ENCODE measurements at places on chromosomes 5 and 9.

DNA sequence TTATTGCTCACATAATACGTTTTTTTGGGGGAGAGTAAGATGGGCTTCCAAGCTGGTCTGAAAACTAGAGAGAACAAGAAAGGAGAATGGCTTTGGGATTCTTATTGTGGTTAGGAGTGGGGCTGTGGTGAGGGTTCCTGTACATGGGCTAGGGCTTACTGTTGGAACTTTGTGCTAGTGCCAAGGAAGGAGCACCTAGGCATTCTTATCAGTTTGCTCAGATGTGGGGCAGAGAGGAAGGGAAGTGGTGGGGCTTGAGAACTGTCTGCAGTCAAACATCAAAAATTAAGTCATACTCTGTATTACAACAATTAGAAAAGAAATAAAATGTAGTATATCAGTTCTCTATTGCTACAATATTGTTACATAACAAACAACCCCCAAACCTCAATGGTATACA, 4.0 kb upstream of the THBS4 start:
- DNase-seq, result no peak

DNA sequence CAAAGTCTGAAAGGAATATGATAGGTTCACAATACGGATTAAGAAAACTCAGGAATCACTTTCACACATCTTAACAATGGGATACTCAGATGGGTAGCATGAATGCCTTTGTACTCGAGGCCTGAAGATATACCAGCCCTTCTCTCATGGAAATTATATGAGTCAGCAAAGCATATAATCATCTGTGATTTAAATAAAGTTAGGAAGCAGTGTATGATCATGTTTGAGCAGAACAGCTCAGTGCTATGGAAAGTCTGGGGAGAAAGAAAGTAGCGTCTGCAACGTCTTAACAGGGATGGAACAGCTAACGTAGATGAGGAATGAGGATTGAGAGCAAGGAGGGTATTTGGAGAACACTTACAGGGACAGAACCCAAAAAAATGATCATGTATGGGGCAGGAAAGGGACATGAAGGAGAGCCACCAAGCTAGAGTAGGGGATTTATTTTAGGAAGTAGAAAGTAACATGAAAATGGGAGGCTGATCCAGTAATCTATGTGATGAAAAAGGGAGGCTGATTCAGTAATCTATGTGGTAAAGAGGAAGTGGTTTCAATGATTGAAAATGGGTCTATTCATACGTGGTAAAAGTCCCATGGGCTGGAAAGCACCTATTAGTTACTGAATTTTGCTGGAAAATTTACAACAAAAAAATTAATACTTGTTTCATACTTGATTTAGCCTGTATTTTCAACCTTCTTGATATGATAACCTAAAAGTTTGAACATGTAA, 85.9 kb downstream of the GNA14 start:
- no peak for DNase-seq

DNA sequence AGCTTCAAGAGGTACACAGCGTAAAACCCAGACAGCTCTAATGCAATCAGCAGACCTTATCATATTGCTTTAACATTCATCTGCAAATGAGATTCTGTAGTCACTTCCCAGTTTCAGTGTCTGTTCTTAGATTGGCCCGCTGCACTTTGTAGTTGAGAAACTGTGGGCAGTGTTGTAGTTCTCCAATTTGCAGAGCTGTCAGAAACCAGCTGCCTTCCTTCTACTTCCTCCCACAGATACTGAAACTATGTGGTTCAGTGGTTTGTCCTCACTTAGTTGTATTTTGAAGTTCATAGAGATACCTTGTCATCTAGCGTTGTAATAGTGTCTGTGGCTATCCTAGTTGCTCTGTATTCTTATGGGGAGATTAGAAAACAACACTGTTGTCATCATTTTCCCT, 39.6 kb upstream of the TRIM36 start:
- DNase-seq, result no peak

DNA sequence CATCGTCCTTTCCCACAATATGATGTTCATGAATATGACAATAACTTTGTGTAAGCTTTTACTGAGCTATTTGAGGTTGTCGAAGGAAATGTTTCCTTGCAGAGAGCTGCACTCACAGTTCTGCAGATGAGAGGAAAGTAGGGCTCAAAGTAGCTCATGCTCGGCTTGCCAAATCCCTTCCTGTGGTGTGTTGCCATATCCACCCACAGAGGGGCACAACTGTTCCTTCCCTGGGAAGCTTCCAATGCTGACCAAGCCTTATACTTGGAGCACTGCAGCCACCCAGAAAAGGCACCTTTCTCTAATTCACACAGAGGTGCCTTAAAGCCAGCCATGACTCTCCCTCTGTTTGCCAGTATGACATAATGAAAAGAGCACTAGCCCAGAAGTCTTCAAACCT, 390.3 kb downstream of the CAAP1 start:
- DNase-seq, result no peak

DNA sequence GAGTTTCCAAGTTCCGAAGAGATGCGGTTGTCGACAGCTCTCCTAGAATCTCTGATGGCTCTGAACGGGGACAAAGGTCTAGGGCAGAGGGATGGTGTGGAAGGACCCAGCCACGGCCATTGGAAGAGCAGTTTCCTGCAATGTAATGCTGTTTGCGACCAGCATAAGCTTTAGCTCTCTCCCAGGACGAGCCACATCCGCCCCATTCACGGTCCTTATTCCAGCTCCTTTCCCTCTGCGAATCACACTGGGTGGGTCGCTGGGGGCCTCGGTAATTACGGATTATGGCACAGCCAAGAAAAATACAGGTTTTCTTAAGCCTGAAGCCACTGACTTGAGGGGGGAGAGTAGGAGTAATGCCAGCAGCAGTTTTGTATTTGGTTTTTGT, 22.7 kb downstream of the ANXA2R start:
- DNase-seq, result peak; percentile 17

- no peak for DNase-seq
Observed at GRCh38 chr5:158436271-158437065, 577.5 kb upstream of the CLINT1 start.

DNA sequence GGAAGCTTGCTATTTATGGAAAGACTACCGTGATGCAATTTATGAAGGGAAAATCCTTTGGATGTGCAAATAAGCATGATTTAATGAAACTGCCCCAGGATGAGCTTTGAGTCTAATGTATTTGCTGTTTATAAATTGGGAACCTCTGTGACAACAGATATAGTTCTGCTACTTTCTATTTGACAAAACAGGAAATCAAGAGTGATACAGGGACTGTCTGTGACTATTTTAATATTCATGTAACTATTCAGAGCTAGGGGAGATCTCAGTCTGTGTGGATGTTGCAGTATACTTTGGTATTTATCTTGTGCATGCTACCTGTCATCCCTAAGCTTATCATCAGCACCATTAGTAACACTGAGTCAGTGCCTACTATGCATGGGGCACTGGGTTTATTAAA, 132.1 kb downstream of the PDZD2 start:
- DNase-seq, result no peak

- no peak for DNase-seq
Observed at GRCh38 chr9:72590824-72591223, 69.4 kb downstream of the TMC1 start.

- DNase-seq, result no peak
Observed at GRCh38 chr9:112556497-112557442, 70.1 kb downstream of the KIAA1958 start.

GRCh38 chr5:50666261-50667022, at the start of gene PARP8:
TSS of gene PARP8 (plus strand) at chr5:50666637. CDS start at chr5:50667096, 459 bp downstream.
- no peak for DNase-seq

DNA sequence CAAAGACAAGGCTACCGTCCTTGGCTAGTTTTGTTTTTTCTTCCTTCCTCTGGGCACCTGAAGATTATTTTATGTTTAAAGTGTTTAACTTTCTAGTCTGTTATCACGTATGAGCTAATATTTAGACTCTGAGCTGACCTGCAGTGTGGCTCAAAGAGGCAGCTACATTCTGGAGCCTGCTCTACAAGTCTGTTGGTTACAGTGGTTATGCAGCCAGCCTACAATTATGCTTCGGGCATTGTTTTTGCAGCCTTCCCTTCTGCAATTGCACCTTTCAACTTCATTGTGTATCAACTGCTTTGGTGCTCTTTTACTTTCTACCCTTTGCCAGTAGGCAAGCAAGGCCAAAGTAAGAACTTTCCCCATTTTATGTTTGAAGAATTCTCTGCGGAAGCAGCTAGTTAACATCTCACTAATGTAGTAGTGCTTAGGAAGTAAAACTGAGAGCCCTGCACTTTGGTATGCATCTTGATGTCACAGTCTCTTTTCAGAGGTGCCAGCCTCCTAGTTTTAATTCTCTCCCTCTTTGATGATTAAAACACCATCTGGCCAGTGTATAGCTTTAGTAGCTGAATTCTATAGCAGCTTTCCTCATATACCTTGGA, 322.1 kb downstream of the FAM170A start:
- no peak for DNase-seq

GRCh38 chr5:124444147-124444775, 302.2 kb downstream of the ZNF608 start:
- DNase-seq, result no peak

GRCh38 chr5:171953860-171954701, 52.4 kb downstream of the FBXW11 start:
- DNase-seq, result no peak

DNA sequence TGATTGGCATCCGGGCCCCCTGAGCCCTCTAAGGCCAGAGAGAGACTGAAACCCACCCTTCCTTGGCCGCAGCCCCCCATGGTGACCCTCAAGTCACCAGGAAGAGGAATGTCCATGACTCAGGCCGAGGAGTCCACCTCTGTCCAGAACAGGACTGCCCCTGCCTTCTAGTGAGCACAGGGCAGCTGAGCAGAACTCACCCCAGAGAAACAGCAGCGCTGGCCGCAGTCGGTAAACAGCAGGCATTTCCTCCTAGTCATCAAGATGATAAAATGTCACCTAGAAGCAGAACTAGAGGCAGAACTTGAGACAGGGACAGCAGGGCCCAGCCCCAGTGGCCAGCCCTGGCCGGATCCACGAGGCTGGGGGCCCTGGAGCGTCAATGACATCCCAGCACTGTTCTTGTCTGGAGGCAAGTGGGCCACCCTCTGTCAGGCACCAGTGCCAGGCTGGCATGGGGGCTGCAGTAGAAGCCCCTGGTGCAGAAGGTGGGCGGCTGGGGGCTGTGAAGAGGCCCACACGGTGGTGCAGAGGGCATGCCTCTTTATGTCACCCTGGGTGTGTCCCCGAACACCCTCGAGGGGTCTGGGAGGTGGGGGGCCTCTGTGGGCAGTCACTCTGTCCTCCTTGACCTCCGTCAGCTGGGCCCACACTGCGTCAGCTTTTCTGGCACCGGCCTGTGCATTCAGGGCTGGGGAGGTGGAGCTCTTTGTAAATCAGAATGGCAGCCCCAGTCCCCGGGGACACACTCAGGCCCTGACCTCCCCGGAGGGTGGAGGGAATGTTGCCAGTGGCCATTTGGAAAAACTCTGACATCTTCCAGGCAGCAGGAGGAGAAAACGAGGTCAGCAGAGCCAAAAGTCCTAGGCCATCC, 83.0 kb downstream of the NTNG2 start:
- DNase-seq, result no peak

DNA sequence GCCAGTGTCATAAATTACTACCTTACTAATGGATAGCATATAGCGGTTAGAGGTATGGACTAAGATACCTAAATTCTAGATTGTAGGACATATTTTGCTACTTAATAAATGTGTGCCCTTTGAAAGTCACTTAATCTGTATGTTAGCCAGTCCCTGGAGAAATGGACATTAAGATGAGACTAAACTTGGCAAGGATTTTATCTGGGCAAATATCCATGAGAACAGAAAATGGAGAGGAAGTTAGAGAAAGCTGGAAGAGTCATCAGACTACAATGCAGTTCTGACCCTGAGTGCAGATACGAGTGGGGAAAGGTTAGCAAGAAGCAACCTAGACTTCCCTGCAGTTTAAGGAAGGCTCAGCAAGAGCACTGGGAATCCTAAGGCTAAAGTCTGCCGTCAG, 33.0 kb downstream of the TBCA start:
- DNase-seq, result no peak

DNA sequence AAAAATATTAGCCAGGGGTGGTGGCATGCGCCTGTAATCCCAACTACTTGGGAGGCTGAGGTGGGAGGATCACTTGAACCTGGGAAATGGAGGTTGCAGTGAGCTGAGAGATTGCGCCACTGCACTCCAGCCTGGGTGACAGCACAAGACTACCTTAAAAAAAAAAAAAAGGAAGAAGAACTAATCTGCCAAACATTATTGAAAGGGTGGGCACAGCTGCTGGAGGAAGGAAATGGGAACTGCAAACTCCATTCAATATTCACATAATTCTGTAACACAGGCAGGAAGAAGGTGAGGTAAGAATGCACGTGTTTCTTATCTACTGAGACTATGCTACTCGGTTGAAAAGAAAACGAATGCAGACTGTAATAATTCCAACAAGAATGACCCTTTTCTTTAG, 121.1 kb upstream of the GNA14 start:
- DNase-seq, result no peak

DNA sequence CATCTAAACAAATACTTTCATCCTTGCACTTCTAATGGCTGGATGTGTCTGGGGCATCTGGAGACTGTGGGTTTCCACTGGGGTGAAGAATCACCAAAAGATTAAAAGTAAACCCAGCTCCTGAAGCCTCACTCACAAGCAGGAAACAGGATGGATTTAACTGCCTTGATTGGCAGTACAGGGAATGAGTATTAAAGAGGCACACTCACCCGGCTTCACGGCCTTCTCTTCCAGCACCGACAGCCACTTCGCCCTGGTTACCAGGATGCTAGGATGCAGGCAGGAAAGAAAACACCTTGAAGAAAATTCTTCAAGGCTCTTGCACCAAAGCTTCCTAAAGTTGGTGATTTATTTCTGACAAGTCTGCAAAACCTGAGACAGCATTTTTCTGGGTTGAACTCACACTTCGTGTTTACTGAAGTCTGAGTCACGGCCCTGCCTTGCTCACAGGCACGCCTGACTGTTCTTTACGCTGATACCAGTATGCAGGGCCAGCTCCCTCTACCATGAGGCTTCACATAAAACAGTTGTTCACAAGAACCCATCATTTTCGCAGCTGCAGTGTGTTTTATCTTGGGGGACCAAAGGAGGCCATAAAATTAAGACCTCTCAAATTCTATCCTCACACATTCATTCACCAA, 56.5 kb upstream of the ZNF354A start:
- no peak for DNase-seq

DNA sequence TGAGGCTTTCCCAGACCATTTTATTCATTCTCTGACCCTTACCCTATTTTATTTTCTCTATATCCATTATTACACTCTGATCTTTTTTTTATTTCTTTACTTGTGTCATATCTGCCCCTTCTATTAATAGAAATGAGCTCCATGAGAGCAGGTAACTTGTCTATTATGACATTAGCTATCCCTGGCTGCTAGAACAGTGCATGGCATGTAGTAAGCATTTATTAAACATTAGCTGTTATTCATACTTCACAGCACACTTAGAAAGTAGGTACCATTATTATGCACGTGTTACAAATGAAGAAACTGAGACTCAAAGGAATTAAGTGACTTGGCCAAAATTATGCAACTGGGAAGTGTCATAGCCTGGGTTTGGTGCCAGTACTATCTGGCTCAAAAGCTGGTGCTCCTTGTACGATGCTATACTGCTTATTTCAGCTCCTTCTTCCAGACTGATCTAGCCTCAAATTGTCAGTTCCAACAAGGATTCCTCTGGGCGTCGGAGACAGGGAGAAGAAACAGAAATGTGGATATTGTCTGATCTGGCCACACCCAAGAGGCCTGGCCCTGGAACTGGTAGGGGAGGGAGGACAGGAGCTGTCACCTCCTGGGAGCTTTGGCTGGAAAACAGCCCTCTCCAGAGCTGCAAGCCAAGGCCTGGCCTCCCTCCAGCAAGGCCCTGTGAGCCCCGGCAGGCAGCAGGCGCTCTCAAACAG, 10.8 kb upstream of the NIPAL4 start:
- DNase-seq, result peak; percentile 18

- DNase-seq, result no peak
Observed at GRCh38 chr5:107589520-107590193, 81.1 kb downstream of the EFNA5 start.
